ENCODE measurements at places on chromosomes 12 and 14. TPM values are rescaled to one million over a fixed set of nuclear protein-coding genes. Genes with fewer than 3 reads are reported as not detected.
A peak's percentile ranks its signal among the peaks of the same experiment; 100 is the strongest.

TMED8 gene
- 17.1 TPM for total RNA-seq

DNA sequence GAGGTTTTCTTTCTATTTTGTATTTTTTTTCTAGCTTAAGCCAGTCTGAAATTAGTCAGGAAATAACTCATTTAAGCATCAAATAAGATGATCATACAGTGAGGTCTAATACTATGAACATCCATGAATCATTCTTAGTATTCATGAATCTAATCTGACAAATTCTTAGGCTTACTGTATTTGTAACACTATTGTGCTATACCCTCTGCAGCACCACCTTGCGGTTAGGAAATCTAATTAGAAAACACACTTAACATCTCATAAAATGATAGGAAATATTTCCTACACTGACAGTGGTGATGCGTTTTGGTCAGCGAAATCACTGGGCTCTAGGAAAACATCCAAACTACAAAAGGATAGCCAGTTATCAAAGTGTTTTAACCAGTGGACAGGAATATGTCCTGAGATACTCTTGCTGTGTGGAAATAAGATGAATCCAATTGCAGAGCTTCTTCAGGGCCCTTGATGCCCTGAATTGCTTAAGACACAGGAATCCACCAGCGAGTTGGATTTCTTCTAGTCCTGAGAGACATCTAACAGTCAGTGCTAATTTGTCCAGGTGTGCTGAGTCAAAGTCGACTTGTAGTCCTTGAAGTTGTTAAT lies 109.3 kb upstream of the MYF6 start:
- no peak overlapping the region for H3K27ac ChIP-seq
- H3K4me3 ChIP-seq: no peak overlapping the region
- no peaks in the 10 kb centered on the region for H3K4me1 ChIP-seq
- no peaks in the 10 kb centered on the region for H3K27me3 ChIP-seq
- no peaks in the 10 kb centered on the region for H3K36me3 ChIP-seq

- H3K4me3 ChIP-seq: no peak overlapping the region
- peaks cover 18% of the 10 kb centered on the region for H3K4me1 ChIP-seq
- peak; percentile 27 for DNase-seq
- no peak overlapping the region for H3K27ac ChIP-seq
- H3K27me3 ChIP-seq: no peaks in the 10 kb centered on the region
Observed at GRCh38 chr12:90036637-90037036, 328.0 kb upstream of the ATP2B1 start.

GRCh38 chr14:46018846-46019420 lies 632.6 kb downstream of the RPL10L start:
- DNase-seq: no peak
- no peaks in the 10 kb centered on the region for H3K36me3 ChIP-seq
- no peak overlapping the region for H3K27ac ChIP-seq
- no peak overlapping the region for H3K4me3 ChIP-seq
- H3K27me3 ChIP-seq: no peaks in the 10 kb centered on the region

DNA sequence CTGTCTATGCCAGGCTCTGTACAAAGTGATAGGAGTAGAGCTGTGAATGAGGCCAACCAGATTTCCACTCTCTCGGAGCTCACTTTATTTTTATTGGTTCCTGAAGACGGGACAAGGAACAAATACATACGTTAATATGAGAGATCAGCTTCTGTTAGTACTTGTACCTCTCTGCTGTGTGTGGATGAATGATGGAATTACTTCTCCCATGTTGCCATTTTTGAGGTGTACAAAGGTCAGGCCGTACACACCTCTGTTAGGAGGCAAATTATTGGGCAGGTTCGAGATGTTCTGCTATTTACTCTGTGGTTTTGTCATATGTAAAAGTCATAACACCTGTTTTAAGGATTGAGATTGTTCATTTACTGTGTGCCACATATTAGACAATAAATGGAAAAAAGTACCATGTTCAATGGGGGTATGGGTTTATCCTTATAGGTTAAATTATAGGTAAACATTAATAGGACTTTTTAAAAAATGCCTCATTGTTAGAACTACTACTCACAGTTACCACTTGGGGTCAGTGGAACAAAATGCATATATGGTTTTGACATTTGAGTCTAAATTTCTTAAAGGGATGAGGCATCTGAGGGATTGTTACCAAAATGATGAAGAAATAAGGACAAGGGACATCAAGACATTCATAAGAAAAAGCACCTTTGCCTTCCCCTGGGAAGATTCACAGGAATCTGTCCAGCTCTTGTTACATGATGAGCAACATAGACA lies 26.9 kb downstream of the WBP11 start:
- peaks cover 18% of the 10 kb centered on the region for H3K36me3 ChIP-seq
- peak overlapping the region; percentile 98 for H3K27ac ChIP-seq
- H3K27me3 ChIP-seq: no peaks in the 10 kb centered on the region
- peaks cover 50% of the 10 kb centered on the region for H3K4me1 ChIP-seq
- H3K4me3 ChIP-seq: peak overlapping the region; percentile 96
- no peak for DNase-seq

All from activated CD8-positive, alpha-beta T cell treated with anti-CD3 and anti-CD28 coated beads, Interleukin-2, amount 10 ng/mL, durations not matched to agents 7 days and 5 days (primary cell).